AG09319 (cell line): ENCODE measurements at places on chromosomes 5 and 9.
A peak's percentile ranks its signal among the peaks of the same experiment; 100 is the strongest.

DNA sequence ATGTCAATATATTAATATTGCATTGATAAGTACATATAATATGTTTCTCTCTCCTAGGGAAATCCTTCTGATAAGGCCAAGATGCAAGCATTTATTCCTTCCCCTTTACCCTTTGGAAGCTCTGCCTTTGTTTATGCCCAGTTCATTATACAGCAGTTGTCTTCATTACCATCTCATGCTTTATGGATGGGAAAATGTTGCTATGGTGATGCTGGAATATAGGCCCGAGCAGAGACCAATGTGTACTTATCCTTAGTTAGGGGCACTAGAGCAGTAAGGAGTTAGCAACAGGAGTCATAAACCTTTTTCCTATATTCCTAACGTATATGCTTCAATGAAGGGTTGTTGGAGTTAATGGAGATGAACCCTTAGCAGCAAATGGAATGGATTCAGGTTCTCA is 19.4 kb upstream of the NMUR2 start:
- no peak for DNase-seq

GRCh38 chr5:157917899-157918809 is 59.2 kb upstream of the CLINT1 start:
- peak; percentile 76 for DNase-seq

DNA sequence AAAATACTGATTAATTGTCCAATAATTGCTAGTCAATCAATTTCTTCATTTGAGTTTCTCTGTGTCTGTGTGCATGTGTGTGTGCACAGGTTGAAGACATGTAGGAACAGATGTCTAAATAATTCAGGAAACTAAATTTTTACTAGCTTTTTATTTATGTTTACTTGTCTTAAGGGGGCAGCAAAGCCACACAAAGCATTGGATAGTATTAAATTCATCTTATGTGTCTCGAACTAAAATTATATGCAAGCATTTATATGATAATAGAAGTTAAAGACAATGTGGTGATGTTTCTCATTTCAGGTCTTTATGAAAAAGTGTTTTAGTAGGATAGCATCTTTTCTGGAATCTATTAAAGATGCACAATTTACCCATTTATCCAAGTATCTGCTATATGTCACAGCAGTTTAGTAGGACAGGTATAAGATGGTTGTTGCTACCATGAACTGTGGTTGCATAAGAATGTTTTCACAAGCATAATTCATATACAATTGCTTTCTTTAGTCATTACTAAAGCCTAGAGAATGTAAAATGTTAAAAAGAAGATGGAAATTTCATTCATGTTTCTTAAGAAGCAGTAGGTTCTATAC is 784.6 kb upstream of the NUDT12 start:
- no peak for DNase-seq

GRCh38 chr9:23380821-23381220 is 445.2 kb downstream of the ELAVL2 start:
- no peak for DNase-seq

GRCh38 chr9:15889555-15889954 is 336.7 kb downstream of the CCDC171 start:
- no peak for DNase-seq

GRCh38 chr9:2016408-2017330 is 1.5 kb downstream of the SMARCA2 start:
- DNase-seq = peak; percentile 52

GRCh38 chr9:130518943-130519799 is 60.2 kb upstream of the FUBP3 start:
- DNase-seq = no peak
